ENCODE measurements at places on chromosomes 1 and 21. TPM values are rescaled to one million over a fixed set of nuclear protein-coding genes. Genes with fewer than 3 reads are reported as not detected.

Gene ZNF593OS
- total RNA-seq, result not detected

Gene SPATC1L
- total RNA-seq, result 3.3 TPM

Gene OR2G6
- not detected for total RNA-seq

Gene HSF2BP
- 3.6 TPM for total RNA-seq

Gene KCNK2
- total RNA-seq, result 5.3 TPM

Gene RGS8
- total RNA-seq, result not detected

Gene NKAIN1
- not detected for total RNA-seq

Gene TSTD1
- total RNA-seq, result 17.8 TPM

Gene ADCY10
- total RNA-seq, result 0.05 TPM

Gene GUCA2A
- not detected for total RNA-seq

Gene PRAMEF14
- not detected for total RNA-seq

All from smooth muscle cell of the umbilical artery (primary cell).